A549 treated with Hydrocortisone at 1 μM for 4 hours (cell line): ENCODE measurements at places on chromosomes 2 and 18. TPM values are rescaled to one million over a fixed set of nuclear protein-coding genes. Genes with fewer than 3 reads are reported as not detected.

The NEDD4L gene
- total RNA-seq, result 33.7 to 36.6 TPM (median 35.0 TPM) in 5 replicates

The TEX44 gene
- total RNA-seq, result not detected in 5 replicates

The AQP12A gene
- total RNA-seq, result not detected in 5 replicates

The TNFAIP6 gene
- total RNA-seq, result 0.77 to 1.3 TPM (median 1.0 TPM) in 5 replicates

The TMEM18 gene
- total RNA-seq, result 32.8 to 43.9 TPM (median 43.0 TPM) in 5 replicates

The PLCL1 gene
- total RNA-seq, result 0.01 TPM in 1 of 5 replicates, not detected in the others

The FBXO15 gene
- total RNA-seq, result 0.67 to 1.1 TPM (median 0.92 TPM) in 5 replicates

The HOXD12 gene
- total RNA-seq, result not detected in 5 replicates

The STPG4 gene
- not detected in 5 replicates for total RNA-seq

The MEP1B gene
- total RNA-seq, result 0.06 to 0.10 TPM in 2 of 5 replicates, not detected in the others

The ELP2 gene
- 33.9 to 39.4 TPM (median 35.9 TPM) in 5 replicates for total RNA-seq

The NT5C1B gene
- not detected in 5 replicates for total RNA-seq
